Substantia nigra (tissue), 51 donors: ENCODE measurements at places on chromosomes 7 and 10.

DNA sequence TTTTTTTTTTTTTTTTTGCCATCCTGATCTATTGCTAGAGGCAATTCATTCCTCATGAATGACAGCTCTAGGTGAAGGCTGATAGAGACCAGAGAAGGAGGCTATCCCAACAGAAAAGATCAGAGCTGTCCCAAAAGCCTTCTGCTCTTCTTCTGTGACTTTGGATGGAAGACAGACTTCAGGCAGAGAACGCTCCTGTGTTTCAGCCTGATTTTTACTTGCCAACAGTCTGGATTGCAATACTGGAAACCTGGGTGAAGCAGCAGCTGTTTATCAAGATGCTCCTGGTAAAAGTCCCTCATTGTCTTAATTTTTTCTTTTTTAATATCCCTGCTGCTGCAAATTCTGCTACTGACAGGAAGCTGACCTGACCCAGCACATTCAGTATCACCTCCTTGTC, 219.5 kb downstream of the CCDC3 start:
- no peak for DNase-seq

DNA sequence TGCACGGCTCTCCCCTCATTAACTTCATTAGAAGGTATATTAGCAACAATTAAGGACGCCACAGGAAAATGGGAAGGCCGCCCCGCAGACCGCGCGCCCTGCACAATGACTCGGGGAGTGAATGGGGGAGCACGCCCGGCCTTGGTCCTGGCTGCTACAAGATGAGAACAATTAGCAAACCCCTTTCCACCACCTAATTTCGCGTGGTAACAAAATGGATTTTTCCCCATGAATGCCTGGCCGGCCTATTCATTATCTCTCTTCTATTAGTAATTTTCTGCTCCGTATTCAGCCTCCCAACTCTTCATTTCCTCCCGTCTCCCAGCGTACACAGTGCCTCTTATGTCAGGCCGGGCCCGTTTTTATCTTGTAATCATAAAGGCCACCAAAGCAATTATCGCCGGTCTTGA, 346.9 kb downstream of the DNAJB6 start:
- no peak for DNase-seq

DNA sequence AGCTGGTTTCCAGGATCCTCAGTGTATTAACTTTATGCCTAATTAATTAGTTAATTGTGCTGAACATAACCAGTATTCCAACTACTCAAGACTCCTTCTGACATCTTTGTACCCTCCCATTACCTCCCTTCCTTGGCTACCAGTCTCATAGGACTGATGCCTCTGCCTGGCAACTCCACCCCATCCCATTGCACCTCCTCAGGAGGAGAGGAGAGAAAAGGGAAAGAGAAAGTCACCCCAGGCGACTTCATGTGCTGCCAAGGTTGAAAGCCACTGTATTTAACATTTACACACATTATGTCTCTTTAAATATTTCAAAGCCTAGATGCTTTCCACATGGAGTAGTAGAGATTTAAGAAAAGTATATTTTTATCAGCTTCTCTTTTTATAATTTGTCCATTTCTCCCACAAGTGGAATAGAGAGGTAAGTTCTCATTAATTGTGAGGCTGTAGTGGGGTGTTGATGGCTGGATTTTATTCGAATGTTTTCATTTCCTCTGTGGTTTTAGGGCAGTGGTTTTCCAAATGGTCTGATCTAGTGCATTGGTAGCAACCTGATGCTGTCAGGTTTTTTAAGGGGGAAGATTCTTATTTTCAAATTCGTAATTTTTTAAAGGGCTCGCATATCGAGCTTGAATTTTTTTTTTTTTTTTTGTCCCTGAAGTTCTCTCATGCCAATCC, 148.0 kb downstream of the BICC1 start:
- DNase-seq, result no peak

GRCh38 chr7:44845451-44845850, 2.4 kb downstream of the H2AZ2 start:
- DNase-seq, result no peak

- no peak for DNase-seq
These were observed 60.5 kb upstream of the MPP7 start for GRCh38 chr10:28363376-28363775.

GRCh38 chr7:76057813-76058145, 9.9 kb downstream of the MDH2 start:
- no peak for DNase-seq

- no peak for DNase-seq
These were observed 21.5 kb upstream of the PPP1R17 start for GRCh38 chr7:31665546-31665945.

DNA sequence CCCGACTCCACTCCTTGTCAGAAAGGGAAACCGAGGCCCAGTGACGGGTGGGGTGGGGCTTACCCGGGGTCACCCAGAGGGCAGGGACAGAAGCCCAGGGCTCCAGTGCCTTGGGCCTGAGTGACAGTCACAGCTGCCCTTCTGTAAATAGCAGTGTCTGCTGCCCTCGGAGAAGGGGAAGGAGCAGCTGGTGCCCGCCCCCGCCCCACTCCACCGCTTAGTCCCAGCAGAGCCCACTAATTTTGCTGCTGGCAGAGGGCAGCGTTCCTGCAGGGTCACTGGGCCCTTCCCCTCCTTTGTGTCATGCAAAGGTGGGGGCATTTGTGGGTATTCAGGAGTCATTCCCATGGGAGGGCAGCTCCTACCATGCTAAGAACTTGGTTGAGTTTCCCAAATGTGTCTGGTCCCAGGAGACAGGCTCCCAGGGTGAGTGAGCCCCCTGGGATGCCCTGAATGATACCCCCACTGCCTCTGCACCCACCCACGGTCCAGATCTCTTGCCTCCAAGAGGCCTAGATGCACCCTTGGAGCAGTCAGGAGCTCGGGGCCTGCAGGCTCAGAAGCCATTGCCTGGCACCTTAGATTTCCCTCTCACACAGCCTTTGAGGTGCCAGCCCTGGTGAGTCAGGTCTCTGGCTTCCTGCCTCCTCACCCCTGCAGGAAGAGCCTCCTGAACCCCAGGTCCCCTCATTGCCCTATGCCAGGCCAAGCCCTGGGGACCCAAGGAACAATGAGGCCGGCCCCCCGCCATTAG, 17.2 kb downstream of the SH2B2 start:
- DNase-seq, result no peak

DNA sequence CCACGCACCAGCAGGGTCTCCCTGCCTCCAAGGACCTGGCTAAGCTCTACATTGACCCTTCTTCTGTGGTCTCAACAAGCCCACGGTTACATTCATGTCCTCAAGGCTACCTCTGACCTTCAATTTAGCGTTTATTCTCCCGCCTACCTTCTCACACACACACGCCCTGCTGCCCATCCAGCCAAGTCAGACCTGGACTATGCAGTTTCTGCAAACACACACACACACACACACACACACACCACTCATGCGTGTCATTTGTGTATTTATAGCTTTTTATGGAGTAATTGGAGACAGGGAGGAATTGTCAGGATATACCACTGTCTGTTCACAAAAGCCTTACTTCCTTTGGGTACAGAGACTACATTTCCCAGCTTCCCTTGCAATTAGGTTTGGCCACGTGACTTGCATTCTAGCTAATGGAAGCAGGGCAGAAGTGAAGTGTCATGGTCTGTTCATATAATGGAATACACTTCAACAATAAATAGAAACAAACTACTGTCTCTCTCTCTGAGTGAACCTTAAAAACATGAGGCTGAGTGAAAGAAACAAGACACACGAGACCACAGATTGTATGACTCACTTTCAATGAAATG, 53.8 kb upstream of the CPXM2 start:
- DNase-seq, result no peak

- no peak for DNase-seq
These were observed 58.2 kb downstream of the STRA8 start for GRCh38 chr7:135291809-135292253.

DNA sequence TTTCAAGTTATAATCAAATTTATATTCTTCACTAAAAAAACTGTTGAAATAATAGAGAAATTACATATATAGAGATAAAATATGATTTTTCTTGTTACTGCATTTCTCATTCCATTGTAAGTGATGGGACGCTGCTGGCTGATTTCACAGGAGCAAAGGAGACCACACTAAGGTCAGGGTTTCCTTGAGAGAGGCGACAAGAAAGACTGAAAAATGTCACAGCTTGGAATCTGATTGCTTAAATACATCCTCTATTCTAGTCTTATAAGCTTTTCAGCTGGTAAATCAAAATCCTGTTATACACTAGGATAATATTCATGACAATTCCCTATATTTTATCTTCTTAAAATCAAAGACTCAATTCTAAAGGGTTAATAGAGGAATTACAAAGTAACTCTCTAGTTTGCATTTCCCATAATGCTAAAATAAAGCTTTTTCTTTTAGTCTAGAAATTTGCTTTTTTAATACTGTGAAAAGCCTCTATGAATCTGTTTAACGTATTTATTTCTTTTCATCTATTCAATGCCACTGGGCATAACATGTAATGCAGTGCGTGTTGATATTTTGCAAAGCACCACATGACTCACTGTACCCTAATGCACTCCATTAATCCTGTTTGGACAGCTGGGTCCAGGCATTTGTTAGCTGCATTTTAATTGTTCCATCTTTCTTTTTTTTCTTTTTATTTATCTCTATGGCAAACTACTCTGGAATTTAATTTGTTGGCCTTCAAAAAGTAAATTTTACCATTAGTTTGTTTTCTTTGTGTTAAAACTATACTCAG, 81.7 kb downstream of the RNF32 start:
- no peak for DNase-seq

GRCh38 chr7:123220396-123220795, 20.6 kb upstream of the SLC13A1 start:
- no peak for DNase-seq

- no peak for DNase-seq
These were observed 16.7 kb downstream of the UBTD1 start for GRCh38 chr10:97515271-97515978.

DNA sequence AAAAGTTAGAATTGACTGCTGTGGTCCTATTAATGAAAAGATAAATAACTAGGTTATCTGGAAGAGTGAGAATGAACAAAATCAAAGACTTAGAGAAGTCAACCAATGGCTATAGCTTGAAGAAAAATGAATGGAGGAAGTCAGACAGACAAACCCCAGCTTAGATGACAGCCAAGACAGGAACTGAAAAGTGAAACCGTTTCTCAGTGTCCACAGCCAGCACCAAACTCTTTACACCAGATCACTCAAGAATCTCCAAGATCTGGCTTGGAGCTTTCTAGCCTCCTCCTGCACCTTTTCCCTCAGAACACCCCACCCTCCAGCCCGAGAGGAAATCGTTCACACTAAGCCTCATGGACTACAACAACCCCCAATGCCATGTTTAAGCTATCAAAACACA, 167.0 kb downstream of the SFMBT2 start:
- no peak for DNase-seq

GRCh38 chr7:47826754-47827153, 121.5 kb downstream of the PKD1L1 start:
- DNase-seq, result no peak

DNA sequence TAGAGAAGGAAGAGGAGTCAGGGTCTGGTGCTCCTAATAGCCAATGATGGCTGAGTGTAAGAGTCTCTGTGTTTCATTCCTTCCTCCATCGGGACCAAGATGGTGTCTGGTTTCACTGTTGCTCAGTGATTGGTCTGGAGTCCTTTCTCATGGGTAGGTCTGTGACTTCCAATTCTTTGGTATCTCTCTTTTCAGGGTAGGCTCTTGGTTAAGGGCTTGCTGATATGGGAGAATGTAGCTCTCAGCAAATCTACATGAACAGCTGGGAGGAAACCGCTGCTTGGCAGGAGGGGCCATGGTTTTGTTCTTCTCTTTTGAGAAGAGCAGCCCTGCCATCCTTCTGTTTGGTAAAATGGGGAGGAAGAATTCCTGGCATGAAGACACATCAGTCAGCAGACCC, 209.1 kb upstream of the PODXL start:
- DNase-seq, result no peak

- DNase-seq, result no peak
These were observed 14.8 kb downstream of the TMEM26 start for GRCh38 chr10:61438141-61438988.

GRCh38 chr7:106218546-106218945, 66.2 kb downstream of the NAMPT start:
- DNase-seq, result no peak

GRCh38 chr10:29588629-29589421, 45.9 kb downstream of the SVIL start:
- no peak for DNase-seq

- DNase-seq, result no peak
These were observed 35.8 kb downstream of the ADRB1 start for GRCh38 chr10:114079421-114079820.

- DNase-seq, result no peak
These were observed 56.5 kb downstream of the ZNF467 start for GRCh38 chr7:149716932-149717307.

DNA sequence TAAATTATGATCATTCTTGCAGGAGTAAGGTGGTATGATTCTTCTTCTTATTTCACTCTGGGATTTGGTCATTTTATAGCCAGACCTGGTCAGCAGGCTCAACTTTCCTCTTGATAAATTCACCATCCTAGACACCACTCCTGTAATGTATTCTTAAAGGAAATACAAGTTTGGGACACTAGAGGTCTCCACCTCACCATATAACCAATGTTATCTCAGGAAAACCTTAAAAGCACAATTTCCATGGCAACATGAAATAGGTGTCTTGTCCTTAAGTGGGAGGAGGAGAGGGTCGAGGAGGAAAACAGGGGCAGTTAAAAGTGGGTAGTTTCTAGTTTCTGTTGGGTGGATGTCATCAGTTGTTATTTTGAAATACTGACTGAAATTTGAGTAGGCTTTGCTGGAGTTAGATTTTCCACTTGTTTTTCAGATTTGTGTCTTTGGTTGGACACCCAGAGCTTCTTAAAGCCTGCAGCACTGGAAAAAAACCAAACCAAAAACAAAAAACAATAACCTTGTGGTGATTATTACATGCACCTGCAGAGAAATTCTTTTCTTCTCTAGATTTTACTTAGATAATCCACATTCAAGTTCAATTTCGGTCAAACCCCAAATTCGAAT, 163.1 kb downstream of the PRKCQ start:
- DNase-seq, result no peak

GRCh38 chr7:1758028-1758858, 88.2 kb downstream of the ELFN1 start:
- DNase-seq, result no peak
